NCI-H226 (cell line): ENCODE measurements at places on chromosomes 4 and X.

GRCh38 chrX:18681996-18682395 lies 10.1 kb upstream of the RS1 start:
- no peak for DNase-seq

DNA sequence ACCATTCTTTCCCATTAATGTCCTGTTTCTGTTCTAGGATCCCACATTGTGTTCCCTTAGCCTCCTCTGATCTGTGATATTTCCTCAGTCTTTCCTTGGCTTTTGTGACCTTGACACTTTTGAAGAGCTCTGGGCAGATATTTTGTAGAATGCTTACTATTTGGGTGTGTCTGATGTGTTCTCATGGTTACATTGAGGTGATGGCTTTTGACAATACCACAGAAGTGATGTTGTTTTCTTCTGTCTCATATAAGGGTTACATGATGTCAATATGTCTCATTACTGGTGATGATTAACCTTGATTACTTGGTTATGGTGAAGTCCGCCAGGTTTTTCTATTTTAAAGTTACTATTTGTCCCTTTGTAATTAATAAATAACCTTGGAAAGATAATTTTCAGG lies 183.7 kb downstream of the SOWAHB start:
- no peak for DNase-seq

DNA sequence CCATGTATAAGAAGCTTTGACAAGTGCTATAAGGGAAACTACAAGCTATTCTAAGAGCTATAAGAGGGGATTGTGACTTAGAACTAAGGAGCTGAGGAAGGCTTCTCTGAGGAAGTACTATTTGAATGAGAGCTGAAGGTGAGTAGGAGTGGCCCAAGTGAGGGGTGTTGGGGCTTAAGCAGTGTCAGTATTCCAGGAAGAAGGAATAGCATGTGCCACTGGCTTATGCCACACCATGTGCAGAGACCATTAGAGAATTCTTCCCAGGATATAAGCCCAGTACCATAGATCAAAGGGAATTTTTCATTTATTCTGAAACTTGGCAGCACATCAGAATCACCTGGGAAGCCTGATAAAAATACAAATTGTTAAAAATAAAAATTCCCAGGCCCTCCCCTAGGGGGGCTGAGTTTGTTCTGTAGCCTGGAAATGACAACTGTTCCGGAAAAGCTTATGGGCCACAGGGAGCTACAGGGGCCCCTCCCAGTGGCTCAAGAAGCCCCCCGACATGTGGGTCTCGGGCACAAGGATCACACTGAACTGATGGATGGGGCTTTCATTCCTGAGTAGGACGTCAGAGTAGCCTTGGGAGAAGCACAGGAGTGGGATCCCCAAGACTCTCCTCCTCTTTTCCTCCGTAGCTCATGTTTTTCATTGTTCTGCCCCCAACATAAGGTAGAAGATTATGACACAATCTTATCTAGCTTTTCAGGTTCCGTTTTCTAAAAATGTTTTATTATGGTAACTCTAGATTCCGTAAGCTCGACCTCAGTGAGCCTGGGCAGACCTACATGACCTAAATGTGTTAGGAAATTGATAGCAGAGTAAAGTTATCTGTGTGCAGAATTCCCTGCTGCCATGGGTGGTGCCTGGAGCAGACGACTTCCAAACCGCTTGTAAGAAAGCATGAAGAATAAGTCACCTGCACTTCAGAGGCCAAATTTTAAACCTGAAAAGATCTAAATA lies 119.3 kb downstream of the AFF1 start:
- no peak for DNase-seq

- peak; percentile 49 for DNase-seq
Measured at GRCh38 chr4:69092190-69092589, 4.1 kb upstream of the UGT2B7 start.

DNA sequence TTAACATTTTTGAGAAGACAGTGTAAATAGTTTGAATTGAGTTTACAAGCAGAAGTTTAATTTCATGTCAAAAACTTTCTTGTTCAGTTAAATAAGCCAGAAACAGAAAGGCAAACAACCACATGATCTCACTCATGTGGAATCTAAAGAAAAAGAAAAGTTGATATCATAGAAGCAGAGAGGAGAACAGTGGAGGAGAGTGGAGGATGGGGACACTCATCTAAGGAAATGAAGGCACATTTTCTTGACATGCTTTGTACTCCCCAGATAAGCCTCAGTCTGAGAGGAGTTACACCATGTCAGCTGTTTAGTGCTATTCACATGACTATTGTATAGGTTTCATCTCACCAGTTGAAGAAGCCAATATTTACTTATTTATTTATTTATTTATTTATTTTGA lies 13.5 kb downstream of the SNCA start:
- DNase-seq = peak; percentile 58

- DNase-seq = peak; percentile 88
Measured at GRCh38 chr4:72568959-72569718, at the start of gene ADAMTS3. Gene ADAMTS3, minus strand, starts transcription at chr4:72569221. Its CDS starts 459 bp downstream, at chr4:72568762.

DNA sequence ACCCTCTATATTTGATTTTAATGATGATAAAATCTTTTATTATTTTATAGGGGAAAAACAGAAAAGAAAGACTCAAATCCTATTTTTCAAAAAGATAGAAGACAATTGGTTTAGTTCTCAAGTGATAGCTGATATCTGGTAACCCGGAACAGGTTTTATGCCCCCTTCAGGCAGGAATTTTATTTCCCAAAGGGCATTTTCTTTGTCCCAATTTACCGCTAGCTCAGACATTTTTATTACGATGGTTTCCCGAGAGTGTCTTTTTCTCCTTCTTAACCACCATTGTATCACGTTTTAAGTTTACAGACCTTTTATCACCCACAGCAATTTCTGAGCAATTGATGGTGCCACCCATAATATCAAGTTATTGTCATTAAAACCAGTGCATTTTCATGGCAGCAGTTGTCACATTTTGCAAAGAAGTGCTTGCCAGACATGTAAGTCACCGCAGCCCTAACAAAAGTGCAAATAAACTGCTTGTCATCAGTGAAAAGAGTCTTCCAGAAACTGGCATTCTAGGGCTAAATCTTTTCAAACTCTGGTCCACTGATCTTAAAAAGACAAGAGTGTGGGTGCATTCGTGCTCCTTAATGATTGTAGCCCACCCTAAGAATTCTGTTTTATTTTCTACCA lies 204.8 kb upstream of the VCX start:
- no peak for DNase-seq

DNA sequence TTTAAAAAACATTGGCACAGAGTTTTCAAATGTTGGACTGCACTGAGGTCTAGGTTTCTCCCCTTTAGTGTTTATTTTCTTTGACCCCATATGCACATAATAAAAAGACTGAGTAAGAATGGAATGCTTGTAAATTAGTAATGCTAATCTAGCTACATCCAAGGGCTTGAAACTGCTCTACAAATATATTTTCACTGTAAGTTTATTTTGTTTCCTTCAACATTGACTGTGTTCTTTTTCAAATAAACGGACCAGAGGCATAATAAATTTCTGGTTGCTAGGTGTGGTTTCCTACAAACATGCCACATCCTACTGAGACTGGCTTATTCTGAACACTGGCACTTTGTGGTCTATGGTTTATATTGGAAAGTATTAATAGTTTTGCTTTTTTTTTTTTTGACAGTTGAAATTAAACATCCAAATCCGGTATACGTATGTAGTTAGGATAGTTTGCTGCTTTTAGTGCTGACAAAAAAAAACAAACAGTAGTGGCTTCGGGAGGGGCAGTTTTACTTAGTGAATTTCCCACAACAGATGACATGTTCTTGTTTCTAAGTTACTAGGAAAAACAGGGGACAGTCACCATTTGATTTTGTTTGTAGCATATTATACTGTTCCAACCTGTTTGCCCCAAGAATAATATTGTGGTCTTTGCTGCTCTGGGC lies 13.2 kb downstream of the CA5B start:
- DNase-seq = no peak

- no peak for DNase-seq
Measured at GRCh38 chrX:130887376-130887775, 15.6 kb downstream of the ENOX2 start.

DNA sequence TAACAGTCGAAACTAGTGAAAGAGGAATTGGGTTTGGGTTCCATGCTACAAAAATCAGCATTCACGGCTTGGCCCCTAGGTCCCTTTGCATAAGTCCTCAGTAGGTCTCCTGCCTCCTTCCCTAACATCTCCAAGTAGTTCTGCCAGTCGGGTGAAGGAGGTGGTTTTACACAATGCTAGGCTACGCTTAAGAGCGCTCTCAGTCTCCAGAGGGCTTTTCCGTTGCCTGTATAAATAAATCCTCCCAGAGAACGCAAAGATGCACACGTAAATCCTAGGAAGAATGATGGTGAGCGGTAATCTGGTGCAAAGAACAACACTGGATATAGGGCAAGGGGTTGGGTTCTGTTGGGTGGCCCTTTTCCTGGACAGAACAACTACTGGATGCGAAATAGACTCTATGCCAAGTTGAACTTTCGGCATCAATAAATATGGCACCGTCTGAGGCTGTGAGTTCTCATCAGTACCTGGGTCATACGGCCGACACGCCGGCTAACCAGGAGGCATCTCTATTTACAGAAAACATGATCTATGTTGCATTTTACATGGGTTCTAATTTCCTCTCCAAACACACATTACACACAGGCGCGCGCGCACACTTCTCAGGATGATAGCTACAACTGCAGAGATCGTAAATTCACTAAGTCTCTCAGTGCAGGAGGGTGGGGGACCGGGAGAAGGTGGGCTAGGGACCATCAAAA lies 1.3 kb downstream of the CAMK2D start:
- DNase-seq = no peak

GRCh38 chr4:183185018-183185417 lies 86.0 kb downstream of the WWC2 start:
- DNase-seq = no peak

DNA sequence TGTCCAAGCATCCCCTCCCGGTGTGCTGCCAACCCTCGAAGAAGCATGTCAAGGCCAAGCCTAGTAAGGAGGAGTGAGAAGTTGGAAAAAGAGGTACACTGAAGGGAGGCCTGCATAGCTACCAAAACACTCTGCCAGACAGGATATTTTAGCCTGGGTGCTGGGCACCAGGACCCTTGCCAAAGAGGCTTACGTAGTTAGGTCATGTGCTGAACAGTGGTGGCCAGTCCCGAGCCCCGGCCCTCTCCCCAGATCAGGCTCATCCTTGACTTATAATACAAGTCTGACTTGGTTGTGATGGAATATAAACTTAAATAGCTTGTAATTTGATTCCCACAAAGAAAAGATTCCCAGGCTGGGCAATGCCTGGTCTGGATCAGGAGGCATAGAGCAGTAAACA lies 149.3 kb downstream of the ARHGEF9 start:
- no peak for DNase-seq

DNA sequence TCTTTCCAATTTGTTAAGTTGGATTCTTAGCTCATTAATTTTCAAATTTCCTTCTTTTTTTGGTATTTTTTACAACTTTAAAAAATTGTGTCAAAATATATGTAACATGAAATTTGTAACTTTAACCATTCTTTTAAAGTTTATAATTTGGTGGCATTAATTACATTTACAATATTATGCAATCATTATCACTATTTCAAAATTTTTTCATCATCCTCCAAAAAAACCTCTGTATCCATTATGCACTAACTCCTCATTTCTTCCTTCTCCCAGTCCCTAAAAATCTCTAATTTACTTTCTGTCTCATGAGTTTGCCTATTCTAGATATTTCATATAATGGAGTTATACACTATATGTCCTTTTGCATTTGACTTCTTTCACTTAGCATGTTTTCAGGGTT lies 4.7 kb upstream of the FAM47E start:
- no peak for DNase-seq
